ENCODE measurements at places on chromosomes 3 and 15.

GRCh38 chr3:147431751-147432150 lies 22.6 kb downstream of the ZIC1 start:
- no peak for DNase-seq

GRCh38 chr3:148466143-148466542 lies 231.6 kb upstream of the AGTR1 start:
- peak; percentile 50 for DNase-seq

GRCh38 chr3:62119139-62119538 lies 254.2 kb downstream of the FEZF2 start:
- no peak for DNase-seq

GRCh38 chr15:78175330-78175729 lies 26.2 kb downstream of the IDH3A start:
- no peak for DNase-seq

- no peak for DNase-seq
These were observed 4.0 kb downstream of the C3orf52 start for GRCh38 chr3:112089956-112090886.

DNA sequence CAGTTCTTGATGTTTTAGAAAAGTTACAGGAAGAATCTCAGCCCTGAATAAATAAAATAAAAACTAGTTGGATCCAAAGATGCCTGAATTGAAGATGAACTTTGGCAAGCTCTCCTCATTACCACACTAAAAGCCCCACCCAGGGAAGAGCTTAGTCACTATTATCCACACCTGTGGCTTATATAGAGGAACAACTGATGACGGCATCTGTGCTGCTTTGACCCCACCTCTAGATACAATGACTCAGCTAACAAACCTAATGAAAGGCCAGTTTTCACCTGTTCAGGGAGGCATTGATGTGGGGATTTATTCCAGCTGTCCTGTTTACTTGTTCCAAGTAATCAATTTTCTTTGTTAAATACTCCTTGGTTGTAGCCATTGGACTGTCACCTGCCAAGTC lies 604.7 kb upstream of the EPHA6 start:
- no peak for DNase-seq

DNA sequence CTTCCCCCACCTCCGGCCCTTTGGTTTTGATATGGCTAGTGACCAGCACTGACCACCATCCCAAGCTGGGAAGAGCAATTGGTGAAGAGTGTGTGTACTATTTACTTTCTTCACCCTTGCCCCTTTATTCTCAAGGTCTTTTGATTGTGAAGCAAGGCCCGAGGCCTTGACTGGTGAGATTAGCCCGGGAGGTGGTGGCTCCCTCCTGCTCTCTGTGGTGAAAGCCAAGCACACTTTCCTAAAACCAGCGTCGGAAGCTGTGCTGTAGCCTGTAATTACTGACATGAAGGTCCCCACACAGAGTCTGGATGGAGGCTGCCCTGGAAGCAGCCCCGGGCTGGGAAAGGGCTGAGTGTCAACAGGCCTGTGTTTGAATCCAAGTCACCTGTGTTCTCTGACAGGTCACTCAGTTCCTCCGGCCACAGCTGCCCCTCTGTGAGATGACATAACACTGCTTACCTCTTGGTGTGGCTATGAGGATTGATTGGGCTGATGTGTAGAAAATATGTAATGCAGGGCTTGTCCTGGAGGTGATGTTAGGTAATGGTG lies 60.5 kb upstream of the PRR23C start:
- no peak for DNase-seq

- no peak for DNase-seq
These were observed 219.0 kb downstream of the NFKBIZ start for GRCh38 chr3:102068327-102068726.

DNA sequence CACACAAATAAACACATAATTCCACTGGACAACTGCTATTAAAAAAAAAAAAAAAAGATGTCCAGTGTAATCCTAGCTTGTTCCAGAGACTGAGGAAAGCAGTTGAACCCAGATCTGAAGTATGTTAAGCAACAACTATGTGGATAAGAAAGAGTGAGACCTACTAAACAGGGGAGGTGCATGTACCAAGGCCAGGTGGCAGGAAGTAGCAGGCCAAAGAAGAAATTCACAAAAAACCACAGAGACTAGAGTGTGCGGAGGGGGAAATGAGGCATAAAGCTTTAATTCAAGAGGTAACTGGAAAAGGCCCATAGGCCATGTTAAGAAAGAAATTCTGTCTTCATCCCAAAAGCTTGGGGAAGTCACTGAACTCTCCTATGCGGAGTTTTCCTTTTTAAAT lies 490.0 kb downstream of the NAALADL2 start:
- DNase-seq: no peak

DNA sequence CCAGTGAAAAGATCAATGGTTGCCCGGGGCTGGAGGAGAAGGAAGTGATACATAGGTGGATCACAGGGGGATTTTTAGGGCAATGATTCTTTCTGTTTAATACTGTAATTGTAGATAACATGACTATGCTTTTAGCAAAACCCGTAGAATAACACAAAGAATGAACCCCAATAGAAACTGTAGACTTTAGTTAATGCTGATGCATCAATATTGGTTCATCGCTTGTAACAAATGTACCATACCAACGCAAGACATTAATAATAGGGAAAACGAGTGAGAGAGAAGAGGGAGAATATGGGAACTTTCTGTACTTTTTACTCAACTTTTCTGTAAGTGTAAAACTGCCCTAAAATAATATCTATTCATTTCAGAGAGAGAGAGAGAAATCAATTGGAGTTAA lies 383.3 kb upstream of the ATP11B start:
- DNase-seq: no peak
